ENCODE measurements at places on chromosomes 2 and 18.

DNA sequence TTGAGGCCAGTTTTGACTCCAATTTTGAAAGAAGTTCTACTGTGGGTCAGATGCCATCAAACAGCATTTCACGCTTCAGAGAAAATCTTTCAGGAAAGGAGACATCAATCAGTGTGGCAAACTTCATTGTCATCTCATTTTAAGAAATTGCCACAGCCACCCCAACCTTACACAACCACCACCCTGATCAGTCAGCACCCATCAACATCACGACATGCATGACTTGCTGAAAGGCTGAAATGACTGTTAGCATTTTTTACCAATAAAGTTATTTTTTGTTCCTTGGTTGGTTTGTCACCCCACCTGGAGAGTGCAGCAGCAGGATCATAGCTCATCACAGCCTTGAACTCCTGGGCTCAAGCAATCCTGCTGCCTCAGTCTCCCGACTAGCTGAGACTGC, 10.4 kb downstream of the DNAJC10 start:
- no peak for DNase-seq

GRCh38 chr18:79382681-79383387, 12.9 kb upstream of the NFATC1 start:
- no peak for DNase-seq

GRCh38 chr2:165825041-165825440, 31.0 kb upstream of the GALNT3 start:
- DNase-seq = peak; percentile 3

DNA sequence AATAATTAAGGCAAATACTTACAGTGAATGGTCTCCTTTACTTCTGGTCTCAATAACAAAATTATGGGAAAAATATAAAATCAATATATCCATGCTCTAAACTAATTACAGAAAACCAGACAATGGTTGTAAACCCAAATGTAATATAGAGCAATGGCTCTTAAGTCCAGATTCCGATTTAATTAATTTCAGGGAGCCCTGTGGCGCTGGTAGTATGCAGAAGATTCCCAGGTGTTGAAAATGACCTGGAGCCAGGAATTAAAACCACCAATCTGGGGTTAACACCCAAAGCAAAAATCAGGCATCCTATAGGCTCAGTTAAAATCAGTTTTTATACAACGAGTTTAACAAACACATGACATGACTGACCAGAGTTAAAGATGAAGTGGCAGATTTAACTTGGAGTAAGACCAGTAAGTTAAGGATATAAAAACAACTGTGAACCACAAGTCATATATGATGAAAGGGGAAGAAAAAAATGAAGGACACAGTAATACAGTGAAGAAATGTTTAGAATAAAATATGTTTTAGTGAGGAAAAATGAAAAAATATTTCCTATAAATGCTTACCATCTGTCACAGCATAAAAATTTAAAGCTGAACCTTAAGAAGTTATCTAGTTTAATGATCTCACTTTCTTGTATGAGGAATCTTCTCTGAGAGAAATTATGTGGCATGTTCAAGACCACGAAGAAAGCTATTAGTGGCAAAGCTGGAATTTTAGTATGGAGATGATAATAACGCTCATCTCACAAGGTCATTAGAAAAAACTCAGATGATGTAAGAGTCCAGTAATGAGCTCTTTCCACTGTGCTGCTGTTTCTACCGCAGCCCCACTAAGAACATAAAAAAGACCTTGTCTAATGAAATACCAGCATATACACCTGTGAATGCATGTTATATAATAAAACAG, 45.8 kb upstream of the FLACC1 start:
- DNase-seq = no peak

DNA sequence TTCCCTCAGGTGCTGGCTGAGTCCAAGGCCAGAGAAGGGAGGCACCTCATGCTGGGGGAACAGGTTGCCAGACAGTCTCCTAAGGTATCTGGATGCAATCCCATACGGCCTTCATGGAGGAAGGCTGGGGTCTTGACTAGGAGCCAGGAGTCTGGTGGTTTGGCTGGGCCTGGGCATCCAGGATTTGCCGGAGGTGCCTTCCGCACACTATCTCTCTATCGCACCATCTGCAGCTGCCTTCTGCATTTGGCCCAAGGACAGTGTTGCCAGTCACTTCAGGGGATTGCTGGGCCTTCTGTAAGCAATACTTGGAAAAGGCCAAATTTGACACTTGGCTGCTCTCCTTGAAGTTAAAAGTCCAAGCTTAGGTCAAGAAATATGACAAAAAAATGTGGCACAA, 327.2 kb downstream of the EN1 start:
- no peak for DNase-seq

GRCh38 chr2:85704800-85705679, 10.9 kb downstream of the GNLY start:
- no peak for DNase-seq

GRCh38 chr2:217826991-217827390, 175.8 kb downstream of the TNS1 start:
- DNase-seq = no peak

DNA sequence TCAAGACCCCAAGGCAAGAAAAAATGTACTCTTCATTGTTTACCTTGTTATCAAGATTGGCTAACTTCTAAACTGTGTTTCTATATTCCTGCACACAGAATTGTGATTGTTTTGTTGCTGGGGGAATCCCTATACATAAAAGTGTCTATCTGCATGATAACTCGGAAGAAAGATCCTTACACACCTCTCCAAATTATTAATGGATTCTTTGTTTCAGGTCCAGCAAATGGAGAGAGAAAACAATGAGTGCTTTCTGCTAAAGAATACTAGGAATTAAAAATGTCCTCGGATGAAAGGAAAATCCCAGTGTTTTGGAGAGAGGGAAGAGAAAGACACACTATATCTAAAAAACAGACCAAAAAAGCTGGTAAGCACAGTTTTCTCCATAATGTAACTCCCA, 6.2 kb upstream of the DAPL1 start:
- DNase-seq = no peak

GRCh38 chr2:180040146-180040925, 33.2 kb upstream of the CWC22 start:
- DNase-seq = no peak

GRCh38 chr2:78928502-78928901, 97.0 kb upstream of the REG3G start:
- DNase-seq = no peak

- DNase-seq = no peak
These were observed 30.8 kb downstream of the THAP4 start for GRCh38 chr2:241606186-241606585.

- no peak for DNase-seq
These were observed 87.3 kb downstream of the LRRTM4 start for GRCh38 chr2:77434880-77435279.

- DNase-seq = no peak
These were observed 735.7 kb upstream of the SLC8A1 start for GRCh38 chr2:41187376-41188122.

DNA sequence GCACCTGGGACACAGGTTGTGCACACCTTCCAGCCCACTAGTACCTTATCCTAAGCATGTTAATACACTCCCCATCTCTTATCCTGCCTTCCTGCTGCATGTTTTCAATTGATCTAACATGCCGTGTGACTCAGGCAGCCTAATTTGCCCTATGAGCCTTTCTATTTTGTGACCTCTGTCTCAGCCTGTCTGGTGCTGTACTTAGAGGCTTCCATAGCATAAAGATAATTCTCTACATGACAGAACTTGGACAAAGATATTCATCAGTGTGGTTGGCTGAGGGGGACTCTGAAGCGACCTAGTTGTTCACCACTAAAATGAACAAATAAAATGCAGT, 8.6 kb upstream of the TMEM37 start:
- no peak for DNase-seq

DNA sequence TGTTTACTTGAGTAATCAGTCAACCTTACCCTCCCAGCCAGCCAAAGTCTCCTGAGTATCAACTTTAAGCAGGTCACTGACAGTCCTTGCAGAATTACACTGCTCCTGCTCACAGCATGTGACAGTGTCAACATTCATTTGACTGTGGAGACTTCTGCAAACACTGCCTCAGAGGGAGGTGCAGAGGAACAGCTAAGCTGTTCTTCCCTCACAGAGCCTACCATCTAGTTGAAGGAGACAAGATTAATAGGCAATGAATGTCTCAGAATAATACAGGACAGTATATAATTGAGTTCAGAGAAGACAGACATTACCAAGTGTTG, 11.9 kb downstream of the SLC14A2 start:
- no peak for DNase-seq

- DNase-seq = no peak
These were observed 324.8 kb upstream of the CHAC2 start for GRCh38 chr2:53442783-53443182.

DNA sequence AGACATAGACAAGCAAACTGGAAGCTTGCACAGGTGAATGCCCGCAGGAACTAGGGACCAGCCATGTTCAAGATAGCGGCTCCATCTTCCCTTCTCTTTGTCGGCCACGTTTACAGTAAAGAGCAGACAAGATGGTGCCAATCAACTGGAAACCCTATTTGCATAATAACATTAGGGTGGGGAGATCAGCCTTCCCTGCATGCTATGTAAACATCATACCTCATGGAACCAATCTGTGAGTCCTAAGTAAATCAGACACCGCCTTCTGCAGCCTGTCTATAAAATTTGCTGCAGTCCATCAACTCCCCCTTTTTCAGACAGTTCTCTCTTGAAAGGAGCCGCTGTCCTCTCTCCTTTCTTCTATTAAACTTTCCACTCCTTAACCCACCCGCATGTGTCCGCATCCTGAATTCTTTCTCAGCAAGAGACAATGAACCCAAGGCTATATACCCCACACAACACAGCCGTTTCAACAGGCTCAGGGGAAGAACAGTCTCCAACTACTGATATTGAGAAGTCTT, 384.4 kb downstream of the EIPR1 start:
- no peak for DNase-seq

DNA sequence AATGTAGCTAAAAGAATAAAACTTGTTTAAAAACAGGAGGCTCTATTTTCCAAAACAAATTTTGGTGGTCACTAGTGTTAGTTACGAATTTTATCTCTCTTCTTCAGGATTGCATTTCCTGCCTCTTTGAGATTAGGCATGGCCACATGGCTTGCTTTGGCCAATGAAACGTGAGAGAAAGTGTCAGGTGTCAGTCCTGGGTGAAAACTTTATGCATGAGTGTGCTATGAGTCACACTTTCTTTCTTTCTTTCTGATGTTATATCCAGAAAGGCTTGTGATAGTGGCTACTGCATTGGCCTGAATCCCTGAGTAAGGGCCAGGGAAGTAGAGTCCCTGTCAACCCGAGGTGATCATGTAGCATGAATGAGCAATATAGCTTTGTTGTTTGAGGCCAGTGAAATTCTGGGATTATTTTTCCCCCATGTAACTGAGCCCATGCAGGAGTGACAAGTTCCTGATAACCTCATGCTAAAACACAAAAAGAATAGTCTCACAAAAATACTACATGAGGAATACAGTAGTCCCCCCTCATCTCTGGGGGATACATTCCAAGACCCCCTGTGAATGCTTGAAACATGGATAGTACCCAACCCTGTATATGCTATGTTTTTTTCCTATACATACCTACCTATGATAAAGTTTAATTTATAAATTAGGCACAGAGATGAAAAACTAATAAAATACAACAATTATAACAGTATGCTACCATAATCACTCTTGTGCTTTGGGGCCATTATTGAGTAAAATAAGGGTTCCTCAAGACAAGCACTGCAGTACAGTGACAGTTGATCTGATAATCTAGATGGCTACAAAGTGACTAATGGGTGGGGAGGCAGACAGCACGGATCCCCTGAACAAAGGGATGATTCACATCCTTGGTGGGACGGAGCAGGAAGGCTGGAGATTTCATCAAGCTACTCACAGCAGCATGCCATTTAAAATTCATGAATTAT, 109.5 kb downstream of the CDC42EP3 start:
- DNase-seq = peak; percentile 15

DNA sequence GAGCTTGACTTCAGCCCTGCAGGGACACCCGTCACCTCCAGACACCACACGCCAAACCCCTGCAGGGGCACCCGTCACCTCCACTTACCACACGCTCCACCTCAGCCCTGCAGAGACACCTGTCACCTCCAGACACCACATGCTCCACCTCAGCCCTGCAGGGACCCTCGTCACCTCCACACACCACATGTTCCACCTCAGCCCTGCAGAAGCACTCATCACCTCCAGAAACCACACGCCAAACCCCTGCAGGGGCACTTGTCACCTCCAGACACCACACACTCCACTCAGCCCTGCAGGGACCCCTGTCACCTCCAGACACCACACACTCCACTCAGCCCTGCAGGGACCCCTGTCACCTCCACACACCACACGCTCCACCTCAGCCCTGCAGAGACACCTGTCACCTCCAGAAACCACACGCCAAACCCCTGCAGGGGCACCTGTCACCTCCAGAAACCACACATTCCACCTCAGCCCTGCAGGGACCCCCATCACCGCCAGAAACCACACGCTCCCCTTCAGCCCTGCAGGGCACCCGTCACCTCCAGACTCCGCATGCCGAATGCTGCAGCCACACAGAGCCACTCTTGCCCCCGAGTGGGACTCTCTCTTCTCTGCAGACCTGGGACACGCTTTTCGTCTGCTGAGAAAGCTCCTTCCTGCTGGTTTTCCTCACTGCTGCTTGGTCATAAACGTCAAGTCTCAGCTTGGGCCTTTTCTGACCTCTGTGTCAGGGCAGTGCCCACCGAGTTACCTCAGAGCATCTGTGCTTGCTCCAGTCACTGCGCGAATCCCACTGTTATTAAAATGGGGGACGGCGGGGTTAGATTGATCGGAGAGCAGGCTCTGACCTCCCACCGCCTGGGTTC, 77.5 kb upstream of the SALL3 start:
- DNase-seq = no peak

DNA sequence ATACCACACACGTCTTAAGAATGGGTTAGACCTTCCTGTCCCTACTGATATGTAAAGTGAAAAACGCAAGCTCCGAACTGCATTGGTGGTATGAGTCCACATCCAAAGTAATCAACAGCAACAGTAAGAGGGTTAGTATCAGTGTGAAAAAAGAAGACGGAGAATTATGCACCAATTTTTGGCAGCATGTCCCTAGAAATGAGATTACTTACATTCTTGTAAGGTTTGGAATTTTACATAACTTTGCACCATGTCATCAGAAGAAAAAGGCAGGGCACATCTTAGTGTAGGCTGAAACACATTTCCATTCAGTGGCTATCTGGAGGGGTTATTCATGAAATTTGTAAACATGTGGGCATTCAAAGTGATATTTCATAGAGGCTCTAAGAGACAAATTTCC, 88.2 kb downstream of the LONRF2 start:
- no peak for DNase-seq

DNA sequence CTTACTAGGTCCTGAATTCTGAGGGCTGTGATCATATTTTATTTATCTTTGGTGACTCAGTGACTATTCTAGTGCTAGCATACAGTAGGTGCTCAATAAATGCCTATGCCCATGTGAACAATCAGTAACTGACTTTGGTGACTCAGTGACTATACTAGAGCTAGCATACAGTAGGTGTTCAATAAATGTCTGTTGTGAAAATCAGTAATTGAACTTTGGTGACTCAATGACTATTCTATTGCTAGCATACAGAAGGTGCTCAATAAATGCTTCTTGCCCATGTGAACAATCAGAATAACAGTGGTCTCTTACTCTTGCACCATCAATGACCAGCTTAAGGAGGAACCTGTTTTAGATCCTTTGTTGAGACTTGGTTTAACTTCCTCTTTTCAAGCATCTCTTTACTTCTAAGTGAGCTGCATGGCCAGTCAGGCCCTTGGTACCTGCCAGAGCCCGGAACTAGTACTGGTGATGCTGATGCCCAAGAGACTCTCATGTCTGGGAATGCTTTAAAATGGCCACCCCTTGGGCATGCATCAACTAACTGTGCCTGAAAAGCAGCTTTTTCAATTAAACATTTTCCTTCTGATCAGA, 214.9 kb upstream of the SPRED2 start:
- no peak for DNase-seq
